ENCODE measurements at places on chromosomes 13 and 19.

DNA sequence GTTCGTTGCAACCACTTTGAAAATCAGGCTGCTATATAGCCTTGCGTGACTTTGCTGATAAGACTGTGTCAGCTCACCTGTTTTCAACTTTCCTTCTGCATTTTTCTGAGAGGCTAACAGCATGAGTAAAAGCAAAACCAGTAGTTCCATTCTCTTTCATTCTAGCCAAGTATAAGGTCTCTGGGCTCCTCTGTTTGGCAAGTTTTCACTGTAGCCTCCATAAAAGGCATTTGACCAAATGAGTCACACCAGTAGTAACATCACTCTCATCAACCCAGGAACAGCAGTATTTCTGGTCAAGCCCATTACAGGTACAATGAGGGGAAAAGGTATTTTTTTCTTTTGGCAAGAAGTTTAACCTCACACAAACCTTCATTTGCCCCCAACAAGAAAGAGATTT lies 1149.8 kb upstream of the MIR17HG start:
- DNase-seq = no peak

- no peak for DNase-seq
Measured at GRCh38 chr13:59997976-59998375, 165.8 kb downstream of the DIAPH3 start.

GRCh38 chr13:94115054-94115453 lies 364.4 kb downstream of the DCT start:
- DNase-seq = no peak

- DNase-seq = peak; percentile 21
Measured at GRCh38 chr13:44437356-44438233, 64.0 kb downstream of the SERP2 start.

DNA sequence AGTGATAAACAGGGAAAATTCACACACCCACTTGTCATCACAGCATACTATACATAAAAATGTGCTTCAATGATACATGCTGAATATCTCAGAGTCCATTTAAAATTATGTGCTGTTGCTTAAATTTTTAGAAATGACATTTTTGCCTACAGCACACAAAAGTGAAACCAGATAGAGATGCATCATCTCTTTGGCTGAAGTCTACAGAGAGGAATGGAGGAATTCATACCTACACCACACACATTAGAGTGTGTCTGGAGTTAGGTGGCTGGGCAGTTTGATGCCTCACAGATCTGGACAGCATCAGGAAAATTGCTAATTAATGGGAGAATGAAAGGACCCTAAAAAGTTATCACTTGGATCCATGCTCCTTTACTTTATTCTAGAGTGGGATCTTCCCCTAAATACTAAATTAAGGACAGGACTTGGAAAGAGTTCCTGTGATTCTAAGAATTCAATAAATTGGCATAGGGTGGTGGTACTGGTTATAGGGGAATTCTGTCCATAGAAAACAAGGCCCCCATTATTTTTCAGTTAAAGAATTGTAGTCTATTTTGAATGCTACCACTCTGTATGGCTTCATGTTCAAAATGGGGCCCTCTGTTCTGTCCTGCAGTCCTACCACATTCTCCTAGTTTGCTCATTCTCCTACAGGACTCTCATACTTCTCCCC lies 41.3 kb downstream of the RCBTB2 start:
- DNase-seq = no peak

DNA sequence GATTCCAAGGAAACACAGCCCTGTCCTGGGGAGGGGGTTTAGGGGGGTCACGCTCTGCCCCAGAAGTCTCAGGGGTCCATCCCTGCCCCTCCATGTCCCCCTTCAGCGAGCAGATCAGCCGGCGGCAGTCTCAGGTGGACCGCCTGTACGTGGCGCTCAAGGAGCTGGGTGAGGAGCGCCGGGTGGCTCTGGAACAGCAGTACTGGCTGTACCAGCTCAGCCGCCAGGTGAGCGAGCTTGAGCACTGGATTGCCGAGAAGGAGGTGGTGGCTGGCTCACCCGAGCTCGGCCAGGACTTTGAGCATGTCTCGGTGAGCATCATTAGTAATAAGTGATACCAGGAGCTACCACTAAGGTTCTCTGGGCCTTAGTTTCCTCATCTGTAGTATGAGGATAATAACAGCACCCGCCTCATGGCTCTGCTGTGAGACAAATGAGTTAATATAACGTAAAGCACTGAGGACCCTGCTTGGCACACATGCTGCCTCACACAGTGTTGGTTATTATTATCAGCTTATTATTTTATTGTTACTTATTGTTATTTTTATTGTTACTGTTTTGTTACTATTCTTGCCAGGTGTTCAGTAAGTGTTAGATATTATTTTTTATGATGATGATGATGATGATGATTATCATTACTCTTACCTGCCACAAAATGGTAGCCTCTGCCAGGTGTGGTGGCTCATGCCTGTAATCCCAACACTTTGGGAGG lies 20.5 kb upstream of the SHKBP1 start:
- DNase-seq = no peak

DNA sequence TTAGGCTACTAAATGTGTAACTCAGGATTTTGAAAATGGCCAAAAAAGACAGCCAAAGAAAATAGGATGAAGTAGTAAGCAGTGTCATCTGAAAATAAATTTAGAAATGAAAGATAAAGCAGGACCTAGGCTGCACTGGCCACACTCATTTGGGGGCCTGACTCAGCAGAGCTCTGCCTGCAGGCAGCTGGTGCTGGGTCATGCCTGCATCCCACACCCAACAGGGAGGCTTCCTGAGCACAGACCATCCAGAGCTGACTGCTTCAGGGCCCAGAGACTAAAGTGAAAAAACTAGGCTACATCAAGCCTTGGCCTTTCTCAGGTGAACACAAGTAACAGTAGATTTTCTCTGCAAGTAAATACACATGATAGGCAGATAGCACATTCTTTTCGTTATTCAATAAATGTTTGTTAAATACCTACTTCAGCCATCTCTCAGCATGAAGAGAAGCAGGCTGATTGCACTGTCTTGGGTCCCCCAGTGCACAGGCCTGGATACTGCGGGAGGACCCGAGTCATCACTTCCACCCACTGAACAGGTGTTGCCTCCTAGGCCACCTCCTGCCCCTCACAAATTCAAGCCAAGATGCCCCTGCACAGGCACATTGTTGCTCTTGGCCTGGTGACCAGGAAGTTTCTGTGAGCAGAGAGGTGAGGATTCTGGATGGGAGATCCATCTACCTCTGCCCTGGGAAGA lies 284.0 kb downstream of the OXGR1 start:
- DNase-seq = no peak

DNA sequence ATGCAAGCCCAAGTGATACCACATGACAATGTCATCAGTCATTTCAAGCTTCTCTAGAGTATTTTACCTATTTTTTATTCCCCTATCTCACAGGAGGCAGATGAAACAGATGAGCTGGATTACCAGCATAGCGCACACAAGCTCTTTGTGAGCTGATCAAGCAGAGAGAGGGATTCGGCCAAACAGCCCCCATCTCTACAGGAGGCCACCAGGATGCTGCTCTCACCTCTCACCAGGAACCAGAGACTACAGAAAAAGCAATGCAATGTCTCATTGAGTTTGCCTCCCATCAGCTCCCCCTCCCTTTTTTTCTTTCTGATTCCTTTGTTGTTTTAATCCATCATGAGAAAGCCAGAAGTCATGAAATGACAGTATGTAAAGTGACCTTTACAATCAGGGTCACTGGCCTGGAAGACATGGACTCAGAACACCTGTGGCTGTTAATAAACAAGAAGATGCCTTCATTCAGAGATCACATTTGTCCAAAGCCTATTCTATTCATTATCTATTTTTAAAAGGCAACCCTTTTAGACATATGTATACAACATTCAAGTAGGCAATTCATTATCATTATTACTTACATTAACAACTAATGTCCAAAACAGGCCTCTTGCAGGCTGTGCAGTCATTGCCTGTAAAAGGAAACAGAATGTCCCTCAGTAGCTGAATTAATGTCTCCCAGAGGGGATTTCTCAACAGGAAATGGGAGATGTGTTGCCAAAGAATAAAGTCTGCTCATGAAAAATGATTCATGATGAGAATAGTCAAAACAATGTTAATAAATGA lies 656.6 kb downstream of the TBC1D4 start:
- DNase-seq = no peak

- DNase-seq = no peak
Measured at GRCh38 chr13:40026174-40026585, 370.7 kb downstream of the COG6 start.

DNA sequence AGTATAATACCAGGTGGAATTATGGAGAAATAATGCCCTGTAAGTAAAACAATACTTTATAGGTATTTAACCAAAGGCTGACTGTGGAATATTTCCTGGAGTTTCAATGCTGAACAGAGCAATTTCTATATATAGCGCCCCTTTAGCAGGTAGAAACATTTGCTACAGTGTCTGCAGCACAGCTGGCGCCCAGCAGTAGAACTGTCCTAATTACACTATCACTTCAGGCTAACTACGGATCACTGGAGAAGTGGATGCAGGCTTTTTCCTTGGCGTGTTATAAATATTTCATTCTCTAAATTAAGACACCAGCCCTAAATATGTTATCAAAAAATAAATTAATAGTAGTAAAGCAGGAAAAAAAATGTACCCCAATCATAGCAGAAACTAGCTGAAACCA lies 3.1 kb downstream of the SHISA2 start:
- no peak for DNase-seq

DNA sequence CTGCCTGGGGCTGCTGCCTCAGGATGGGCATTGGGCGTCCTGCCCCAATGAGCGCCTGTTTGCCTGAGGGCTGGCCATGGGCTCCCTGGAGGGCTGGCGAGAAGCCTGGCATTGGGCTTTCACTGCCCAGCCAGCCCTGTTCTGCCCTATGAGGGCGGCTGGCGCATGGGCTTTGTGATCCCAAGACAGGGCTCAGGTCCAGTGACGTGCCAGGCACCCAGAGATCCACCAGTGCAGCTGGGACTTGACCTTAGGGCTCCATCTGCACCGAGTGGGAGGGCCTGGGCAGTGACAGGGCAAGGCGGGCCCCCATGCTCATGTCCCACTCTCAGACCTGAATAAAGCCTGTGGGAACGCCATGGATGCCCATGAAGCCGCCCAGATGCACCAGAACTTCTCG lies 34.3 kb downstream of the MAU2 start:
- DNase-seq = no peak

DNA sequence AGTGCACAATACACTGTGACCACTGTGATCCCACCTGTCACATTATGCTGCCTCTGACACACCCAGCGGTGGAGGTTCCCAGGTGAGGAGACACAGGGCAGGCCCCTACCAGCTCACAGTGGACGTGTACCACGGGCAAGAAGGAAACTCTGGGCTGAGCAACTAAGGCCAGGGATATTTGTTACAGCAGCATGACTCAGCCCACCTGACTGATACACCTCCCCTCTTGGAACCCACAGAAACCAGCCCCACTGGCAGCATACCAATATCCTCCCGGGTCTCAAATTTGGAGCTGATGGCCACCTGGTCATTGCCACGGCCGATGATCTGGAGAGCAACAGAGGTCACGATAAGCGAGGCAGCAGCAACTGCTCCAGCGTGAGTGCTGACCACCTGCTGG lies 14.9 kb downstream of the KLC3 start:
- DNase-seq = no peak

DNA sequence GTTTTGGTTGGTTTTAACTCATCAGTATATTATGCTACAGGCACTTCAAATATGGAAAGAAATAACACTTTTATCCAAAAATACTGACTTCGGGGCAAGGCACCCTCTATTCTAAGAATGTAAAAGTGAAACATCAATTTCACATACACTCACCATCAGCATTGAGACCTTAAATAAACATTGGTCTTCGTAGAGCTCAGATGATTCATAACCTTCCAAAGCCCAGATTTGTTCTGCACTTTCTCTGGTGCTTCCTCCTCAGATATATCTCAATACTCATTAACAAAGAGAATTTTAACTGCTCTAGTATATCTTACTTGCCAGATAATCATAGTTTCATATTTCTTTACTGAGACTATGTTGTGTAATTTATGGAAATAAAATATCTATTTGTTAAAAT lies 794.3 kb downstream of the LIG4 start:
- DNase-seq = no peak

DNA sequence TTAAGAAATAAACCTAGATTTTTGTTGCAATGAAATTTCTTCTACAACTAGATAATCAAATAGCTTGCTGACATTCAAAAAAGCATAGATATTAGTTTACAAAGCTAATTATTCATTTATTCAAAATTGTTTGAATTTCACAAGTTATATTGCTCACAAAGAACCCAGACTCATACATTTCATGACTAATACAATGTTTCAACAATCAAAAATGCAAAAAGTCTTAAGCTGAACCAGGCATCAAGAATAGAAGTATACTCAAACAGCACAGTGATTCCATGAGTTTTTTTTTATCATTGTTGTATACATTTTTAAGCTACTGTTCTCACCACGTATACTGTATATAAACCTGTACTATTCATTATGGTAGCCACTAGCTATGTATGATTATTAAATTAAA lies 51.0 kb downstream of the DIAPH3 start:
- DNase-seq = no peak

DNA sequence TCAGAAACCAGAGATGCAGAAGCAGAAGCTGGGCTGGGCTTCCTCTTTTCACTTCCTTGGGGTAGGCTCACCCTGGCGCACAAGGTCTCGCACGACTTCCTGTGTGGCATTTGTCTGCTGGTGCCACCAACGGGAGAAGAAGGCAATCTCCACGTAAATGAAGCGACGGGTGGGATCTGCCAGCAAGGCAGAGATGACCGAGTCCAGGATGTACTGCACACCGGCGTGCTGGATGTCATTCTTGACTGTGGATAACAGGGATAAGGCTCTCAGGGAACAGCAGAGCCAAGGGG lies 1.3 kb downstream of the MAN2B1 start:
- no peak for DNase-seq

GRCh38 chr13:57056601-57057180 lies 84.0 kb upstream of the PRR20A start:
- no peak for DNase-seq

- DNase-seq = no peak
Measured at GRCh38 chr19:4908360-4908759, 941 bp upstream of the UHRF1 start.

DNA sequence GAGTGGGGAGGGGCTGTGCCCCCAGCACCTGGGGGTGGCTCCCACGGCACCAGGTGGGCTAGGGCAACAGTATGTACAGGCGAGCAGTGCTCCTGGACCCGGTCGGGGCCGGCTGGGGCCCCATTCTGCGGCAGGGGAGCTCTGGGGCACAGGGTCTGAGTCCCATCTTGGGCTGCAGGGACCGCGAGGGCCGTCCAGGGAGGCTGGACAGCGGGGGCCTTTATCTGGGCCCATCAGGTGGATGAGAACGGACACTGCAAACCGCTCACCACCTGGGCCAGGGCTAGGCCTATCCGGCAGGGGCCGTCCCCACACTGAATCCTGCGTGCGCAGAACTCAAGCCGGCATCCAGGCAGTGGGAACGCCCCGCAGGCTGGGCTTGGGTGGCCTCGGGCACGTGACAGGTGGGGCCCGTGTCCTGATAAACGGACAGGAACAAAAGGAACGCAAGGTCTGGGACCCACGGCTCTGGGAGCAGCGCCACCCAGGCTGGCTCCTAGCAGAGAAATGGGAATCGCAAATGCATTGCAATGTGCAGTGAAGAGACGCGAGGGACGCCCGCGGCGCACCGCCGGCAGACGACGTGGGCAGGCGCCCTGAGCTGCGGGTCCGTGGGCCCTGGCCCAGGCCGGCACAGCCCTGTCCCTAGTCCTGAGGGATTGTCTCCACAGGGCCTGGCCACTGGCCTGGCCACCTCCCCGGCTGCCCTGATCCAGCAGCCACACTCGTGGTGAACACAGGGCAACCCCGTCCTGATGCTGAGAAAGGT lies 29.7 kb downstream of the BTBD2 start:
- DNase-seq = no peak

GRCh38 chr19:7590256-7590655 lies 5.4 kb upstream of the CAMSAP3 start:
- DNase-seq = no peak

Data from NCI-H1436 (cell line).